ENCODE measurements at places on chromosomes 12 and 14.

DNA sequence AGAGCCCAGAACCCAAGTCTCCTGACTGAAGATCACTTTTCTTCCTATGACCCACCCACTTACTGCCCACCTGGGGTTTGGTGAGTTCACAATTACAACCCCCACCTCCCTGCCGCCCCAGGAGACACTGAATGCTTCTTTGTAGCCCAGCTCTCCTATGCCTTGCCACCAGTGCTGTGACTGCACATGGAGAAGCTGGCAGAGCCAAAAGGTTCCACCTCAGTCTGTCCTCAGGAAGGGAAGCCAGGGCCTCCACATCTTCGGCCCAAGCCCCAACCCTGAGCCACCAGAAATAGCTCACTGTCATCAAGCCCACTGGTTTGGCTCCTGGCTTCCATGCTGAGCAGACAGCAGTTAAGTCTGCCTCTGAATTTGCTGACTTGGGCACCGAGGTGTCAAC lies 25.6 kb downstream of the OTUB2 start:
- DNase-seq, result no peak

- DNase-seq, result no peak
These were observed 7.6 kb upstream of the RTL1 start for GRCh38 chr14:100910888-100911664.

- DNase-seq, result peak; percentile 61
These were observed 21.3 kb upstream of the RIN3 start for GRCh38 chr14:92492258-92492657.

GRCh38 chr12:54859502-54859901 lies 5.2 kb downstream of the MUCL1 start:
- DNase-seq, result no peak

- no peak for DNase-seq
These were observed 96.6 kb downstream of the SPTSSA start for GRCh38 chr14:34365309-34365915.

DNA sequence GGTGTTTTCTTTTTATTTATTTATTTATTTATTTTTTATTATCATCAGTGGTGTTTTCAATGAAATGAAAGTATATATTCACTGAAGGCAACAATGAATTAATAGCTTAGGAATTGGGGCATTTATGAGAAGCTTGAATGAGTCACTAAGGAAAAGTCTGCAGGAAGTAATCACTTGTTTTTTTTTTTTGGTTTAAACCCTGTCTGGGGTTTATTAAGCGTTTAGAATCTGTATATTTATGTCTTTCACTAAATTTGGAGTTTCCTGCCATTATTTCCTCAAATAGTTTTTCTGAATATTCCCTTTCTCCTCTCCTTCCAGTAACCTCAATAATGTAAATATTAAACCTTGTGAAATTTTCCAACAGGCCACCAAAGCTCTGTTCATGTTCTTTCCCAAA lies 85.5 kb downstream of the TESC start:
- no peak for DNase-seq

DNA sequence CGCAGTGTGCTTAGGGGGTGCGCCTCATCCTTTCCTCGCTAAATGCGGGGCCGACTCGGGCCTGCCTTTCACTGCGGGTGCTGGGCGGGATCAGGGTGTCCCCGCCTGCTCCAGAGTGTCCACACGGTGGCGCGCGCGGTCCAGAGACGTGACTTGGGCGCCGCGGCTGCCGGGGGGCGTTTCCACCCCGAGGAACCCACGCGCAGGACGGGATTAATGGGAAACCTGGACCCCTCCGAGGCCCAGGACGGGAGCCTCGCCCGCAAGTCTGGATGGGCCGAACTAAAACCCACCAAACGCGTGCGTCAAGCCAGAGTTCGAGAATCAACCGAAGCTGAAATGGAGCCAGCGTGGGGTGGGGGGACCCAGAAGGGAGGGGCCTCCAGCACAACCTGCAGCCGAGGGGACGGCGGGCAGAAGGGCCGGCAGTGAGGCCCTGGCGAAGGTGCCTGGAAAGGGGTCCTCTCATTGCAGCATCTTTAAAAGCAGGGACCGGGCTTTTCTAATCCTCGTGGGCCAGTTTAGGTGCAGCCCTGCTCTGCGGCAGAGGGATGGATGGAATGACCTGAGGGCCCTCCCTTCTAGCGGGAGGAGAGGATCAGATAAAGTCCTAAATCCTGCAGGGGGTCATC lies 93.3 kb downstream of the NINJ2 start:
- peak; percentile 81 for DNase-seq

DNA sequence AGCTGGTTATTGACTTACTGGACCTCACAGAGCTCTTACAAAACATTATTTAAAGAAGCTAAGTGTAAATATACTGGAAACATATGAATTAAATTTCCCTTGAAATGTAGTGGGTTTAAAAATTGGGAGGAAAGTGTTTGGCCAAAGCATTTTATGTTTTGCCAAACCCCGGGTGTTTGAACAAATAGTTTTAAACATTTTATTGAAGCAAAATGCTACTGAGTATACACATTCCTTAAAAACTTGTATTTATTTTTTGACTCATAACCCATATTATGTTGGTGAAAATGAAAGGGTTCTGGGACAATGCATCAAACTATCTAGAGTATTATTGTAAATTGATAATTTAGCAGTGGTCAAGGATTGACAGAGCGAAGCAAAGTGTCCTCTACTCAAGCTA lies 1048.5 kb downstream of the SLC6A15 start:
- DNase-seq, result no peak

GRCh38 chr14:23571701-23572523 lies 4.3 kb upstream of the AP1G2 start:
- no peak for DNase-seq

DNA sequence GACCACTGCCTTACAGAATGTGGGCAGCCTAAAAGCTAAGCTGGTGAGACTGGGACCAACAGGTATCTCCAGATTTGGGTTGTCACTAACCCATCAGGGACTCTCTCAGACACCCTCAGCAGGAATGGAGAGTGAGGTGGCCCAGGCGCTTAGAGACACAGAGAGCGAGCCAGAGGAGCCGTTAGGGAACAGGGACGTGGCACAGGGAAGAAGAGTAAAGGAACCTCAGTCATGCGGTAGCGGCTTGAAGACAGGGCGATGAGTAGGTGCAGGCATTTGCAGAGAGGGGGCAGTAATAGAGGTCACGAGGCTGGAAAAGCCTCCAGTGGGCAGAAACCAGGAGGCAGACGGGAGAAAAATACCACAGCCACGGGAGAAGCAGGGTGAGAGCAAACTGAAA lies 158.0 kb upstream of the CCND2 start:
- no peak for DNase-seq

GRCh38 chr14:50082784-50083466 lies 33.4 kb downstream of the VCPKMT start:
- DNase-seq, result peak; percentile 88

GRCh38 chr12:3416670-3417069 lies 74.3 kb upstream of the PRMT8 start:
- DNase-seq, result no peak

- peak; percentile 74 for DNase-seq
These were observed 28.4 kb upstream of the GPR132 start for GRCh38 chr14:105093431-105094192.

GRCh38 chr14:103735815-103736545 lies 20.4 kb downstream of the ZFYVE21 start:
- DNase-seq, result no peak

DNA sequence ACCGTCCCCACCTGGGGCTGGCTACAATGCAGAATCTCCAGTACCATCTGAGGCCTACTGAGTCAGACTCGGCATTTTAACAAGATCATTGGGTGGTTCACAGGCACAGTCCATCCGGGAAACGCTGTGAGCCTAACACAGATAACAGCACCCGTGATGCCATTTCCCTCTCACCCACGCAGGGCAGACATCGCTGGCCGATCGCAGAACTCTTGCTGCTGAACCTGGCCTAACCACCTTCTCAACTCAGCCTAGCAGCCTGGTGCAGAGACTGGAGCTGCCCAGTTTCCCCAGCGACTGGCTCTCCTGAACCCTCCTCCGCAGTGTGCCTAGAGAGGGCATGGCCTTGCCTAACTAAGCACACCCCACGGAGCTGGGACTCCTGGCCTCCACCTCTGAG lies 83.3 kb downstream of the NCOR2 start:
- no peak for DNase-seq

GRCh38 chr14:98028162-98028561 lies 1231.0 kb downstream of the VRK1 start:
- DNase-seq, result no peak

GRCh38 chr14:21023174-21023573 lies 1.7 kb downstream of the NDRG2 start:
- no peak for DNase-seq

GRCh38 chr12:11798006-11798708 lies 148.7 kb downstream of the ETV6 start:
- DNase-seq, result no peak

GRCh38 chr14:61420326-61420725 lies 98.9 kb downstream of the PRKCH start:
- DNase-seq, result no peak

GRCh38 chr12:30580344-30580743 lies 115.3 kb downstream of the IPO8 start:
- DNase-seq, result no peak

- no peak for DNase-seq
These were observed 657.1 kb upstream of the SEL1L start for GRCh38 chr14:82190742-82191141.

DNA sequence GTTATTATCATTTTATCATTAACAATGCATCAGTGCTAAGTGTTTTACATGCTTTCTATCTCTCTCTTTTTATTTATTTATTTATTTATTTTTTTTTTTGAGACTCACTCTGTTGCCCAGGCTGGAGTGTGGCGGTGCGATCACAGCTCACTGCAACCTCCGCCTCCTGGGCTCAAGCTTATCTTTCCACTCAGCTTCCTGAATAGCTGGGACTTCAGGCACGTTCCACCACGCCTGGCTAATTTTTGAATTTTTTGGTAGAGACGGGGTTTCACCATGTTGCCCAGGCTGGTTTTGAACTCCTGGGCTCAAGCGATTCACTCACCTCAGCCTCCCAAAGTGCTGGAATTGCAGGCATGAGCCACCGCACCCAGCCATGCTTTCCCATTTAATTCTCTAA lies 3.9 kb upstream of the BTG1 start:
- DNase-seq, result no peak

DNA sequence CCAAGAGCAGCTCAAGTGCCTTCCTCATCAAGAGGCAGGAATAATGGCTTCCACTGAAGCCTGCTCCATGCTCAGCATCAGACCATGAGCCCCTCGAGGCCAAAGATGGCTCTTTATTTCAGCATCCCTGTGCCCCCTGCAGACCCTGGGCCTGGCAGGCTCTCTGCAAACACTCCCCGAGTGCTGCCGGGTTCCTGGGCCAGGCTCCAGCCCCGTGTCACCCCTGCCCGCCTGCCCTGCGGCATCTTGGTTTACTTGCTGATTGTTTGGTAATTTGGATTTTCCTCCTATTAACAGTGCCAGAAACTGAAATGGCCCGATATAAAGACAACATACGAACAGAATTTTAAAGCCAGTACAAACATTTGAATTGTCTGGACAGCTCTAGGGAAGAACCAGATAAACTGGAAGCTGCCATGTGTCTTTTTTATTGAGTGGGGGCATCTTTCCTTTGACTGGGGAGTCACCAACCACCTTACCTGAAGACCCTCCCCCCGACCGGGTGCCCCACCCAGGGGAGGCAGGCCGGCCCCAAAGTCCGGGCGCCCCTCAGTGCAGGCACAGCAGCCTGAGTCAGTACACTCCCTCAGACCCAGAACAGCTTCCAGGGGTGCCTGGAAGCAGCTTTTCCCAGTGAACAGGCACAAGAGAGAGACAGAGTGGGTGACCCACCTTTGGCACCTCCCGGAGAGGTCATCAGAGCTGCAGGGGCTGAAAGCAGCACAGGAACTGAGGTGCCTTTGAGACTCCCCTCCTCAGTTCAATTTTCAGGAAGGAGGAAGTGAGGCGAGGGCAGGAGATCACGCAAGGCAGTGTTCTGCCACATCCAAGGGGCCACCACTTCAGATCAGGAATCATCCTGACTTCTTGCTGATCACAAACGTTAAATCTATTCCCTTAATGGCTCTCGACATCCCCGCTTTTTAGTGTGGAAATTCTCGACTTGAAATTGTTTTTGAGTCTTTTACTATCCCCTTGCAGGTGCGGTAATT lies 30.6 kb downstream of the ITPK1 start:
- DNase-seq, result no peak

- no peak for DNase-seq
These were observed 594.7 kb downstream of the CCER1 start for GRCh38 chr12:90360300-90360699.

- no peak for DNase-seq
These were observed 1.9 kb downstream of the FAM186A start for GRCh38 chr12:50394469-50395029.

DNA sequence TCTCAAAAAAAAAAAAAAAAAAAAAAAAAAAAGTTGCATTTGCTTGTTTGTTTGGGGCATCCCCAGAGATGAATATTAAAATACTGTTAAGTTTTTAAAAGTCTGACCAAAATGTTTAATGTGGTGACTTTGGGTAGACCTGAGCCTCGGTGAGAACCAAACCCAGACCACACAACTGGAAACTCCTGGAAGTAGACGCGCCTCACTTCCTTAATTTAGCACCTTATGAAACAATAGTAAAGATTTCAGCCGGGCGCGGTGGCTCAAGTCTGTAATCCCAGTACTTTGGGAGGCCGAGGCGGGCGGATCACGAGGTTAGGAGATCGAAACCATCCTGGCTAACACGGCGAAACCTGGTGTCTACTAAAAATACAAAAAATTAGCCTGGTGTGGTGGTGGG lies 9.3 kb downstream of the NFKBIA start:
- DNase-seq, result no peak

GRCh38 chr12:52213564-52214420 lies 19.3 kb upstream of the KRT7 start:
- peak; percentile 65 for DNase-seq

DNA sequence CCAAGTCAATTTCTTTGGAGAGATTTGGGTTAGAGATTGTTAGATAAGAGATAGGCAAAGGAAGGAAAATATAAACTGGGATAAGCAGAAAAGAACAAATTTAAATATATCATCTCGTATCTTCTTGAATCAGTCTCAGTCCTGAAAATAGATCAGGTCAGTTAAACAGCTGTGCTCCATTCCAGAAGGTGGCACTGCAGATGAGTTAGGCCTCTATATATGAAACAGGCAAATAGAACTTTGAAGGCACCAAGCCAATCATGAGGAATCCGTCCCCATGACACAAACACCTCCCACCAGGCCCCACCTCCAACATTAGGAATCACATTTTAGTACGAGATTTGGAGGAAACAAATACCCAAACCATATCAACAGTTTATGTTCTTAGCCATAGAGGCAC lies 605.5 kb upstream of the USP15 start:
- DNase-seq, result no peak

- DNase-seq, result no peak
These were observed 266.8 kb downstream of the ADAMTS20 start for GRCh38 chr12:43285159-43285598.

DNA sequence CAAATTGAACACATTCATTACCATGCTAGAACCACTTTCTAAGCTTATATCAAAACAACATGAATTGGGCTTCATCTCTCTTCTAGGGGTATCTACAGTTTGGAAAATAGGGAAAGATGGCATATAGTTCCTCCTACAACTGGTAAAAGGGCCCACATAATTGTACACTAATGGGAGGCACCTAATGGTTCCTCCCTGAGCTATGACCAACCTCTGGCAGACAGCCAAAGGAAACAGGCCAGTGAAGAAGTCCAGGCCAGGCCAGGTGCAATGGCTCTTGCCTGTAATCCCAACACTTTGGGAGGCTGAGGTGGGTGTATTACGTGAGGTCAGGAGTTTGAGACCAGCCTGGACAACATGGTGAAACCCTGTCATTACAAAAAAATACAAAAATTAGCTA lies 23.2 kb upstream of the APOF start:
- no peak for DNase-seq

Measured in CD4-positive, alpha-beta T cell treated with Interleukin-15 for 1 hour (primary cell).